ENCODE measurements at places on chromosomes 6 and 20. TPM values are rescaled to one million over a fixed set of nuclear protein-coding genes. Genes with fewer than 3 reads are reported as not detected.

KHDRBS2 gene
- polyA plus RNA-seq = 0.68 TPM

DNA sequence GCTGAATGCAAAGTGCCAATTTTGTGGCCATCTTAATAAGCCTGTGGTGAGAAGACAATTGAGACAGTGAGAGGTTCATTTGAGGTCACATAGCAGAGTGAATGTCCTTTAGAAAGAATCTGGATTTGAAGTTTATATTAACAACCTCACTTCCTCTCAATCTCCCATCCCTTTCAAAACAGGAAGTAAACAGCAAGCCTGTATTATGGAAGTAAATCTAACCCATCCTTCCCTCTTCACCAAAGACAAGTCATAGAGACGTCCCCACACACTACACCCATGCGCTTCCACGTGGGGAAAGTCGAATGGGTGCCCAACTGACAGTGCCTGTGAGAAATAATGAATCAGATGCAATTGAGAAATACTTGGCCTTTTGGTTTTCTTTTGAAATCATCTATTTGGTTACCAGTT, 28.8 kb upstream of the CCND3 start:
- no peaks in the 10 kb centered on the region for H3K36me3 ChIP-seq
- peaks cover 16% of the 10 kb centered on the region for H3K4me1 ChIP-seq
- H3K27ac ChIP-seq = no peak overlapping the region
- DNase-seq = no peak

DNA sequence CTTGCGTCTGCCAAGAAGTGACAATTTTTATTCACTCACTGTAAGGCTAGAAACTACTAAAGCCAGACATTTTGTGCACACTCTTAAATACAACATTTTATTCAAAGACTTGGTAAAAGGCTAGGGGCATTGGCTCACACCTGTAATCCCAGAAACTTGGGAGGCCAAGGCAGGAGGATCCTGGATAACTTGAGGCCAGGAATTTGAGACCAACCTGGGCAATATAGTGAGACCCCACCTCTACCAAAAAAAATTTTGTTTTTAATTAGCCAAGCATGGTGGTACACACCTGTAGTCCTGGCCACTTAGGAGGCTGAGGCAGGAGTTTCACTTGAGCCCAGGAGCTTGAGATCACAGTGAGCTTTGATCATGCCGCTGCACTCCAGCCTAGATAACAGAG, 11.3 kb upstream of the SENP6 start:
- no peak for DNase-seq
- H3K27me3 ChIP-seq = no peaks in the 10 kb centered on the region
- H3K4me3 ChIP-seq = no peak overlapping the region
- no peaks in the 10 kb centered on the region for H3K36me3 ChIP-seq
- H3K4me1 ChIP-seq = no peaks in the 10 kb centered on the region

DNA sequence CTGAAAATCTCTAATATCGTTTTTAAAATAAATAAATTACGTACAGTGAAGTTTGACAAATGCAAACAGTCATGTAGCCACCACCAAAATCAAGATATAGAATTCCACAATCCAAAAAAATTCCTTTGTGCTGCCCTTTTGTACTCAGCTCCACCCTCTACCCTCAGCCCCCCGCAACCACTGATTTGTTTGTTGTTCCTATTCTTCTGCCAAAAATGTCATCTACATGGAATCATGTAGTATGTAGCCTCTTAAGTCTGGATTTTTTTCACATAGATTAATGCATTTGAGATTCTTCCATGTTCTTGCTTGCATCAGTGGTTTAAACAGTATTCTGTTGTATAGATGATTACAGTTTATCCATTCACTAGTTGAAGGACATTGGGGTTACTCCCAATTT, 8.5 kb upstream of the REPS1 start:
- no peak for DNase-seq
- no peaks in the 10 kb centered on the region for H3K27me3 ChIP-seq
- H3K27ac ChIP-seq = no peak overlapping the region
- no peak overlapping the region for H3K4me3 ChIP-seq
- no peaks in the 10 kb centered on the region for H3K4me1 ChIP-seq

- no peaks in the 10 kb centered on the region for H3K36me3 ChIP-seq
- H3K27ac ChIP-seq = no peak overlapping the region
- no peak overlapping the region for H3K4me3 ChIP-seq
- H3K4me1 ChIP-seq = no peaks in the 10 kb centered on the region
Observed at GRCh38 chr6:148625609-148626008, 121.2 kb upstream of the UST start.

GRCh38 chr6:158040051-158040803, 58.6 kb downstream of the SYNJ2 start:
- H3K4me3 ChIP-seq = no peak overlapping the region
- no peaks in the 10 kb centered on the region for H3K36me3 ChIP-seq
- H3K4me1 ChIP-seq = peaks cover 7% of the 10 kb centered on the region
- peak; percentile 63 for DNase-seq
- H3K27me3 ChIP-seq = no peaks in the 10 kb centered on the region

C6orf52 gene
- 1.3 TPM for polyA plus RNA-seq

DNA sequence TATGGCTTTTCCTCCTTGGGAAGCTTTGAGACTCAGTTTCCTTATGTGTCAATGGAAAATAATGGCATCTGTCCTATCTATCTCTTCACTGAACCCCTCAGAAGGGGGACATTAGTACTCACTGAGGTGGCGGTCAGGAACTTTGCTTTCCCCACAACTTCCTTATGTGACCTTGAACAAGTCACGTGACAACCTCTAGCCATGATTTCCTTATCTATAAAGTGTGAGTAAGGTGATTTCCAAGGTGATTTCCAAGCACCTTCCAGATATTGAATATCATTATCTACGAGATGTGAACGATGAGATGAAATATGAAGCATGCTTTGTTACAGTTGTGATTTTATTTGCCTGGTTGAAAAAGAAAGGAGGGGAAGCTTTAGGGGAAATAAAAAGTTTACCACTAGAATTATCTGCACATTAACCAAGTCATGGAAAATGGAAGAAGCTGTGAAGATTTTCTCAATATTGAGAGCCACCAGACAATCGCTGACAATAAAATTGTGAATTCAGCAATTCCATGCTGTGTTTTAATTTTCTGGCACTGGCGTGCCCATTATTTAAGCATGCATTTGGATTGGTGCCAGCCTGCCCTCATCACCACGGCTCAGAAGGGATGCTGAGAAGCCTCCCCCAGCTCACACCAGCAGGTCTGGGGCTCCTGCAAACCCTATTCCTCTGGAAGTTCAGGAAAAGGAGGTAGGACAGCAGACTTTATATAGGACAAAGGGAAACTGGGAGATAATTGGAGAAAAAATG, 255.3 kb downstream of the CD83 start:
- H3K4me1 ChIP-seq = no peaks in the 10 kb centered on the region
- H3K27ac ChIP-seq = no peak overlapping the region
- H3K4me3 ChIP-seq = no peak overlapping the region
- H3K36me3 ChIP-seq = no peaks in the 10 kb centered on the region
- no peaks in the 10 kb centered on the region for H3K27me3 ChIP-seq
- no peak for DNase-seq

SPTLC3 gene
- polyA plus RNA-seq = 4.8 TPM

GCNT2 gene
- polyA plus RNA-seq = 7.8 TPM

DNA sequence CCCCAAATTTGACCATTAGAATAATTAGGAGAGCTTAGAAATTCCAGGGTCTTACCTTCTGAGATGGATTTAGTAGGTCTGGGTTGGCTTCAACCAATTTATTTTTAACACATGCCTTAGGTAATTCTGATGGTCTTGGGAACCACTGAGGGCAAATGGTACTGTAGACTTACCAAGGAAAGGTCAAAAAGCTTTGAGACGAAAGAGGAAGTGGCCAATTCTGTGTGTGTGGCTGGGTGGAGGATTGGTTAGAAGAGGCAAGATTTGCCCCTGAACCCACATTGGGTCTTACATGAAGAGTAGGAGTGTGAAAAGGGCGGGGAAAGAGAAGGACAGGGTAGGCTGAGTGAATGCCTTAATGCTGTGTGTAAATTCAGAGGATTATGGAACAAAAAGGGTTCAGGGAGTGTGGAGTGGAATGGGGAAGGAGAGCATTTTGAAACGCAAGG, 2.7 kb downstream of the ITCH start:
- H3K27ac ChIP-seq = no peak overlapping the region
- peaks cover 10% of the 10 kb centered on the region for H3K36me3 ChIP-seq
- no peak for DNase-seq
- H3K27me3 ChIP-seq = no peaks in the 10 kb centered on the region
- no peak overlapping the region for H3K4me3 ChIP-seq

GRCh38 chr20:51494241-51495110, 48.0 kb downstream of the NFATC2 start:
- H3K4me3 ChIP-seq = no peak overlapping the region
- H3K27ac ChIP-seq = no peak overlapping the region
- no peaks in the 10 kb centered on the region for H3K27me3 ChIP-seq

DNA sequence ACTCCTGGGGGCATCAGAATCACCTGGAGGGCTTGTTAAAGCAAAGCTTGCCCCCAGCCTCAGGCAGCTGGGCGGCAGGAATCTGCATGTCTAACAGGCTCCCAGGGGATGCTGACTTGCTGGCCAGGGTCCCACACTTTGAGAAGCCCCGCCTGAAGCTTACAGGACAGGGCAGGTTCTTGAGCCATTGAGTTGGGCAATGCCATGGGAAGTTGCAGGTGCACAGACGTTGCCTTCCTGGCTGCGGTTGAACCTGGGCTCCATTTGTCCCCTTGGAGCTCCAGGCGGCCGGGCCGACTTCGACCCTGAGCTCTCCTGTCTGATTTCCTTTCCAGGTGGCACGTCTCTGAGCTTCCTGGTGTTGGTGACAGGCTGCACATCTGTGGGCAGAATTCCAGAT, 46.8 kb downstream of the SYNJ2 start:
- H3K27ac ChIP-seq = no peak overlapping the region
- H3K27me3 ChIP-seq = no peaks in the 10 kb centered on the region
- H3K4me1 ChIP-seq = peaks cover 44% of the 10 kb centered on the region
- no peak overlapping the region for H3K4me3 ChIP-seq
- DNase-seq = no peak
- no peaks in the 10 kb centered on the region for H3K36me3 ChIP-seq

GRCh38 chr20:54657268-54657826, 182.0 kb downstream of the DOK5 start:
- DNase-seq = no peak
- H3K36me3 ChIP-seq = no peaks in the 10 kb centered on the region
- no peaks in the 10 kb centered on the region for H3K27me3 ChIP-seq
- no peak overlapping the region for H3K4me3 ChIP-seq
